ENCODE measurements at places on chromosomes 11 and 22.

GRCh38 chr11:2724653-2725367, 25.0 kb upstream of the KCNQ1OT1 start:
- DNase-seq = peak; percentile 76

DNA sequence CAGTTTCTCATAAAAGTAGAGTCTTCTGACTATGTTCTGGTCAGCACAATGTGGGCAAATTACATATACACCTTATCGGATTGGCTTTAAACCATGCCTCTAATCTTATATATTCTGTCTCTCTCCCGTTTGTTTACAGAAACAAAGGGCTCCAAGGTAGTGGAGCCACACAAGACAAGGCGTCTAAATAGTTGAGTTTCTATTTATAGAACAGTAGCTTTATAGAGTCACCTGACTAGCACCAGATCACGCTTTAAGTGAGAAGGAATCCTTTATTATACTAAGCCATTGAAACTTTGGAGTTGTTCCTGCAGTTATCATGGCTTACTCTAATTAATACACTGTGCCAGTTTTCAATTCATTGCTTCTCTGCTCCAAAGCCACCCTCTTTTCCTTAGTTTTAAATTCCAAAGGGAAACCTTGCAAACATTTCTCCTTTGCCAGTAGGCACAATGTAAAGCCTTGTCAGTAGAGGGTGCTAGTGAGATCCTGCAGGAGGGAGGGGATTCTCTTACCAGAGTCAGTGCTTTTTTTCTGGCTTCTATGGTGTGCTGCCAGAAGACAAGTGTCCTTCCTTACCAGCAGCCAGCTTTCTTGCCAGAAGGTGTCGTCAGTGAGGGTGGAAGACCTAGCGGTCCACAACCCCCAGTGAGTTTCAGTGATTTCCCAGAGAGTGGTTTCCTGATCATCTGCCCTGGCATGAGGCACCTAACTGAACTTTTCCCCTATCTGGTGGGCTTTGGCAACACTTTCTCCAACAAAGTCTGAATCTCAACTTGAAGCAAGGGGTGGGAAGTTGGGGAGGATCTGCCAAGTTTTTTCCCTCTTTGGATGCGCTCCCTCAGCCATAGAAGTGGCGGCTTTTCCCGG, 71.7 kb downstream of the RAB38 start:
- no peak for DNase-seq

GRCh38 chr22:35409783-35410662, 10.1 kb downstream of the MCM5 start:
- no peak for DNase-seq

DNA sequence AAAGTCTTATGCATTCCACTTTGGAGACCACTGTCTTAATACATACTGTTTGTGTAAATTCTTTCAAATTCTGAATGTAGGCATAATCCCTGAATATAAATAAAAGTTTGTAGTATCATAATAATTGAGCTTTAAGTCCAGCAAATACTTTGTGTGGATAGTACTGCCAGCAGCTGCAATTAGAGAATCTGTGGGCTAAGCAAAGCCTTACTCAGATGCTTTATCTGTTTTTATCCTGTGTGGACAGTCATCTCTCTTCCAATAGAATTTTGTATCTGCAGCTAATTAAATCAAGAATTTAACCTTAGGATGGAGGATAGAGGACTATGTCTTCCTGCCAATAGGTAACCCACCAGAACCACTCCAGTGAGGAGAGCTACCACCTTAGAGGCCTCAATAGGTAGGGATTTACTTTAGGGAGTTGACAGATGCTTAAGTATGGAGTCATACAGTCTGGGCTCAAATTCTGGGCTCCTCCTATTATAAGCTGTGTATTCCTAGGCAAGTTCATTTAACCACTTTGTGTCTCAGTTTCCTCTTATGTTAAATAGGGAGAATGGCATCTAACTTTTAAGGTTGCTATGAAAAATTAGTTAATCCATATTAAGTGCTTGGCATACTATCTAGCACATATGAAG, 71.1 kb downstream of the STIM1 start:
- DNase-seq = no peak

GRCh38 chr11:133794205-133794604, 51.1 kb downstream of the SPATA19 start:
- no peak for DNase-seq

DNA sequence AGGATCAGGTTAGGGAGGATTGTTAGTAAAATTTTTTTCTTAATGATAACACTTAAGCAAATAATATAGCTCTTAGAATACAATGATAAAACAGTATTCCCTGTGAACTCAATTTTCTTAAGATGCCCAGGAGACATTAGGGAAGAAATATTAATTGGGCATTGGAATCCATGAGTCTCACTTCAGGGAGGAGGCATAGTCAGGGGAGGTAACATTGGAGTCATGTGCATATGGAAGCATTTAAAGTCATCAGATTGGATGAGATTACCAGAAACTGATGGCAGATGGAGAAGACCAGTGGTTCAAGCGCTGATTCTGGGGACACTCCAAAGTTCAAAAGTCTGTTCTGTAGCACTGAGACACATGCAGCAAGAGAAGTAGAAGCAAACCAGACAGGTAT, at the start of gene OR9G1:
OR9G1 (plus strand) TSS at position 301 of the 400 bp plus-strand sequence. CDS start 1,293 bp downstream, outside the sequence.
- DNase-seq = no peak

DNA sequence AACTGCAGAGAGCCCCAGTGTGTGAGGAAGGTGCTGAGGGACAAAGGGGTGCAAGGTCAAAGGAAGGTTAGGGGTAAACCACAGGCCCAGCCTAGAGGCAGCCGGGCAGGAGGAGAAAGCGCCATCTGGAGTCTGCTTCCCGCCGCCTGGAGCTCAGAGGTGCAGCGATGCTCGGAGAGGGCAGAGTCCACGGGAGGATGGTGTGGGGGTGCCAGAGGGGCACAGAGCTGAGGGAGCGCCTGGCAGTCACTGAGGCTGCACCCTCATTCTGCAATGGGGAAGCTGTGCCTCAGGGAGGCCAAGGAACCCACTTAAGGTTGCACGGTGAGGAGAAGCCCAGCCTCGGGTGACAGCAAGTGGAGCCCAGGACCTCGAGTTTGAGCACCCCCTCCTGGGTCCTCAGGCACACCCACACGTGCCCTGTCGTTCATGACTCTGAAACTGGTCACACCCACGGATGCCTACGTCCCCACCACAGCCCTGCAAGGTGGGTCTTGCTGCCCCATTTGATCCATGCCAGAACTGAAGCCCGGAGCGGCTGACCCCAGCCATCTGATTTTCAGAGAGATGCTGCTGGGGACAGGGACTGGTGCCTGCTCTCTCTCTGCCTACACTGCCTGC, 1.6 kb downstream of the IL2RB start:
- DNase-seq = no peak

DNA sequence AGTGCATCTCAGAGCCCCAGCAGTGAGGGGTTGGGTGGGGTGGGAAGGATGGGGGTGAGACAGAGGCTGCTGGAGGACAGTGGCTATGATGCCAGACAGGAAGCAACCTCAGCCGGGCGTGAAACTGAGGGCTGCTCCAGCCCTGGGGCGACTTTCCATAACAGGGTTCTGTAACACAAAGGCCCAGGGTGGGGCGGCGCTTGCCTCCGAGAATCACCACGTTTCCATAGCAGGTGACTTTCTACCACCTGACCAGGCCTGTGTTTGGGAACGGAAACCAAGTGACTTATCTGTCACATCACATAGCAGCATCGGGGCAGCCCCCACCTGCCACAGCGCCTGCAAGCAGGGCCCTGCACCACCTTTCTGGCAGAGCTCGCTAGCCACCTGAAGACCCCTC, 85.8 kb downstream of the TRMU start:
- no peak for DNase-seq

GRCh38 chr22:23184100-23184763, 3.9 kb downstream of the BCR start:
- no peak for DNase-seq

GRCh38 chr11:128343135-128343514, 244.2 kb downstream of the ETS1 start:
- DNase-seq = no peak

DNA sequence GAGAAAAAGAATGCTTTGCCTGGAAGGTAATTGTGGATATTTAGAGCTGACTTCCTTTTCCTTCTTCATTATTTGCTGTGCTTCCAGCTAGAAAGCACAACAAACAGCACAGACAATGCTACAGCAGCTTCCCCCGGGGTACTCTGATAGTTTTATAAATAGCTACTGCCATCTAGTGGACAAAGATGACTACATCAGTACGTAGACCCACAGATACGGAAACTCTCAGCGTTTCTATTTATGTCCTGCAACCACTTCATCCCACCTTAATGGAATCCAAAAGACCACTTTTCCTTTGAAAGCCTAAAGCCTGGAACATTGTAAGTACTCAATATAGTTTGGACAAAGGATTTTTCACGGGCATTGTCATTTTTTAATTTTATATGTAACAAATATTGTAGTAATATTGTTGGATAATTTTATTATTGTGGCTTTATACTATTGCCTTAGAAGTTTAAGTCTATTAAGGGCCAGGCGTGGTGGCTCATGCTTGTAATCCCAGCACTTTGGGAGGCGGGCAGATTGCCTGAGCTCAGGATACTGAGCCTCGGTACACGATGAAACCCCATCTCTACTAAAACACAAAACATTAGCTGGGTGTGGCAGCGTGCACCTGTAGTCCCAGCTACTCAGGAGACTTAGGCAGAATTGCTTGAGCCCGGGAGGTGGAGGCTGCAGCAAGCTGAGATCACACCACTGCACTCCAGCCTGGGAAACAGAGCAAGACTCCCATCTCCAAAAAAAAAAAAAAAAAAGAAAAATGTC, 7.5 kb downstream of the HSPA8 start:
- no peak for DNase-seq

- DNase-seq = no peak
These were observed 948 bp downstream of the TNKS1BP1 start for GRCh38 chr11:57323855-57324153.

DNA sequence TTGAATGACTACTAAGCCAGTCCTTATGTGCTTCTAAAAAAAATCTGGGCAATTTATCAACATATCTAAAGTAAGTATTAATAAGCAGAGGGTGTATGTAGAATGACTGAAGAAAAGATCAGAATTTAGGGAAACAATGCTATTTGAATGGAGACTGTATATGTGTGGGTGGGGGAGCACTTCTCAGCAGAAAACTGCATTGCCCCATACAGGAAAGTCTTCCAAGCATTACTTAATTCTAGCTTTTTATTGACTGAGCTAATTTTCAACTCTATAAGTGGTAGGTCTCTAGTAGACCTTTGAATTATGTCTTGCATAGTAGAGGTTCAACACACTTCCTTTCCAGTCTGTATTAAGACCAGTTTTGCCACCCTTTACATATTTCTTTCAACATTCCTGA, 41.7 kb downstream of the CASP12 start:
- DNase-seq = no peak

- DNase-seq = peak; percentile 52
These were observed 682 bp downstream of the LARGE1 start for GRCh38 chr22:33919391-33920196.

DNA sequence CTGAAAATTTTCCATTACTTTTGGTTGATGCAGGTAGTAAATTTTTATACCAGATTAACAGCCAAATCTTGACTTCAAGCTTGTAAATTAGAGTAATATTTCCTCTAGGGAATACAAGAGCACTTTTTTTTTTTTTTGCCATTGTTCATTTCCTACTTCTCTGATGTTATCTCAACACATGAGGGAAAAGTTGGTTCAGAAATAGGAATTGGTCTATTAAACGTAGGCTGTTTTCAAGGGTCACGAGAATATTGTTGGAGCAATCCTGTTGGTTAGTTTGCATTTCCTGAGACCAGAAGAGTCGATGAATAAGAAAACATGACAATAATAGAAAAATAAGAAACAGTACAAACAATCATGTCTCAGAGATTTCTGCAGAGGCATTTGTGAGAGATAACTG, 453.9 kb upstream of the CCDC179 start:
- DNase-seq = no peak

DNA sequence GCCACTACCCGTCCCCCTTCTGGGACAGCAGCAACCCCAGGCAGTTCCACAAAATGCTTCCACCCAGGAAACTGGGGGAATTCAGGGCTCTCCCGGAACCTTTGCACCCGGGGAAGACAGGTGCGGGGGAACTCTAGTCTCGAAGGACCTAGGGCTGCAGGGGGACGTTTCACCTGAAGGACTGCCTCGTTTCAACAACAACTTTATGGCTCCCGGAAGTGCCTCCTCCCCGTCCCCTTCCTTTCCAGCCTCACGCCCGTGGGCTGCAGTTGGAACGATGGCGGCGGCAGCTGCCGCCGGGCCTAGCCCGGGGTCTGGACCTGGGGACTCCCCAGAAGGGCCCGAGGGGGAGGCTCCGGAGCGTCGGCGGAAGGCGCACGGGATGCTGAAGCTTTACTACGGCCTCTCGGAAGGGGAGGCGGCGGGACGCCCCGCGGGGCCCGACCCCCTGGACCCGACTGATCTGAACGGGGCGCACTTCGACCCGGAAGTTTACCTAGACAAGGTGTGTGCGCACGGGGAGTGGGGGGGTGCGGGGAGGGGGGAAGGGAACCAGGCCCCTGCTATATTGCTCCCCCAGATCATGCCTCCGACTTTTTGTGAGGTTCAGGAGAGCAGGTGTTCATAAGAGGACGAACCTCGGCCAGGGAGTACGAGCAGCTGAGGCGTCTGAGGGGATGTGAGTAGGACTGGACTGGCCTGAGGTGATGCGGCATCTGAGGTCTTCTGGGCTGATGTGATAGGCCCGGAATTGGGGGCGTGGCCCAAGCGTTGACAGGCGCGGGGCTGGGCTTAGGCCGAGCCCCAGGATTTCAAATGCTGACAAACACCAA, at the start of gene VPS51:
VPS51 (plus strand) TSS at position 241 of the 833 bp plus-strand sequence; CDS start at position 278, 37 bp downstream.
- DNase-seq = peak; percentile 89

DNA sequence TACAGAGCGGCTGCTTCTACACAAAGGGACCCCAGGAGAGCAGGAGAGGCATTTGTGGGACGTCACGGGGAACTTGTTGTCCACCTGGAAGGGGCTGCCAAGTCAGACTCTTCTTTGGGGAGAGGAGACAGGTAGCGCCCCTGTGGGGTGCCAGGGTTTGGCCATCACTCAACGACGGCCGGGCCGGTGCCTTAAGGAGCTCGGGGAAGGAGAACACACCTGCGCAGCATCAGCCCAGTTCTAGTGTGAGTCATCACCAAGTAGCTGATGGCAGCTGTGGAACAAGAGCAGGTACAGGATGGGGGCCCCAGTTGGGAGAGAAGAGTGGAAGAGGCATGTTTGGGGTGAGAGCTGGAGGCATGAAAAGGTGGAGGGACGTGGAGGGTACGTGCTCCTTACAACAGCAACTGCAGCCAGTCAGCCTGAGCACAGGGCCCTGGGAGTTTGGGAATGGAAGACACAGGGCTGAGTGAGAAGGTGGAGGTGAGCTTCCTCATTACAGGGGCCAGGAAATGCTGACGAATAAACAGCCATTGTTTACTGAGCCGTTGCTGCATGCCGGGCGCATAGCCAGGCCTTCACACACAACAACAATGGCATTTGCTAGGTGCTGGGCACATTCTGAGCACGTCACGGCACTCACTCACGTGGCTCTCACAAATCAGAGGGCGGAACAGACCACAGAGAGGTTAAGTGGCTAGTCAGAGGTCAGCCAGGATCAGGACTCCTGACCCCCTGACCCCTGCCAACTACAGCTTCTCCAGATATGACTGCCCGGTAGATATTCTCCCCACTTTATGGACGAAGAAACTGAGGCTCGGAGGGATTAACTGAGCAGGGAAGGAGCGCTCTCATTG, 29.1 kb upstream of the TP53I11 start:
- no peak for DNase-seq

- no peak for DNase-seq
These were observed 2.1 kb downstream of the MRPL40 start for GRCh38 chr22:19434401-19434800.
